Vagina (tissue), 2 donors: ENCODE measurements at places on chromosomes 12 and 14.

DNA sequence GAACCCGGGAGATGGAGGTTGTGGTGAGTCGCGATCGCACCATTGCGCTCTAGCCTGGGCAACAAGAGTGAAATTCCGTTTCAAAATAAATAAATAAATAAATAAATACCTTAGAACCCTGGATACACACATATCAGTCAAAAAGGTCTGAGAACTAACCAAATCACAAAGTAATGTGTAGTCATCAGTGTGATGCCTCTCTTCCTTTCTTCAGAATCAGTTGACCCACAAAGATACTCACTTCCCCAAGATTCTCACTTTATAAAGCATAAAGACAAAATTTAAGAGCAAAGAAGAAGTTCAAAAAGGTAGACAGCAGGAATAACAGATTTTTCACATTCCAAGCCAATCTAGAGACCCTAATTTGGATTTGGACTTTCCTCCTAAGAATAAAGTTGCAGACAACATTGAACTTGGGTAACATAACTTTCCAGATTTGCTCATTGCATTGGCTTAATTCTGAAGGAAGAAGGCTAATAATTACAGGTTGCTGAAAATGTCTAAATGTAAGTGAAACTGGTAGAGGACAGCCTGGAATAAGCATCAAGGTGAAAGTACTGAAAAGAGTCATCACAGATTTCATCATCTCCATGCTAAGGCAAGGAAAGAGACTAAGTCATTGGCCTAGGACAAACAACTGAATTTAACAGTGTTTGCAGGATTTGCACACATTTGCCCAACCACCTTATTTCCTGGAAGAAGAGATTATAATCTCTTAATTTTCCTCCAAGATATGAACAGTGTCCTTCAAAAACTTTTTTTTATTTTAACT lies 17.4 kb downstream of the TMED10 start:
- no peak for DNase-seq

DNA sequence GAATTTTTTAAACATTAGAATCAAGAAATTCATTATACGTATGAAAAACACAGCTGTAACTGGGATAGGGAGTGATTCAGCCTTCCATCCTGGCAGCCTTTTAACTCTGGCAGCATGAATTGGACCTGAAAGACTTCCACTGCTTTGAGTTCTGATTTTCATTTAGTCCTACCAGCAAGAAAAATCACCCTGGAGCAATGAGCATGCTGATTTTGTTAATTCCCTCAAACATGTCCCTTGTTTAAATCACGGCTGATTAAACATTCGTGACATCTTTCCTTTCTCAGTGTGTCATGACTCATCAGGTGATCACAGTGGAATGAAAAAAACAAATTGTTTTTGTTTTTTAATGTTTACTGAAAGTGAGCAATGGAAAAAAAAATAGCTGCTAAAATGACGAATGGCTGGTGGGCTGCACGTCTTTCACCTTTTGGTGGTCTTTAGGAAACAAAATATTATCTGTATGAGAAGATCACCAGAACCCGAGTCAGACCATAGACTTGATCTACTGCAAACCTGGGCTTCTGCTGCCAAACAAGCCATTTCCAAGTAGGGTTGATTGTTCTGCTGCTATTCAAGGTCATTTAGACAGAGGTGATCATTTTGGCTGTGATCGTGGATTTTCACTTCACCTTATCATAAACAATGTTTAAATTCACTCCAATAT lies 67.0 kb upstream of the CAND1 start:
- no peak for DNase-seq

GRCh38 chr14:24463884-24464785 lies 21.6 kb upstream of the SDR39U1 start:
- no peak for DNase-seq

DNA sequence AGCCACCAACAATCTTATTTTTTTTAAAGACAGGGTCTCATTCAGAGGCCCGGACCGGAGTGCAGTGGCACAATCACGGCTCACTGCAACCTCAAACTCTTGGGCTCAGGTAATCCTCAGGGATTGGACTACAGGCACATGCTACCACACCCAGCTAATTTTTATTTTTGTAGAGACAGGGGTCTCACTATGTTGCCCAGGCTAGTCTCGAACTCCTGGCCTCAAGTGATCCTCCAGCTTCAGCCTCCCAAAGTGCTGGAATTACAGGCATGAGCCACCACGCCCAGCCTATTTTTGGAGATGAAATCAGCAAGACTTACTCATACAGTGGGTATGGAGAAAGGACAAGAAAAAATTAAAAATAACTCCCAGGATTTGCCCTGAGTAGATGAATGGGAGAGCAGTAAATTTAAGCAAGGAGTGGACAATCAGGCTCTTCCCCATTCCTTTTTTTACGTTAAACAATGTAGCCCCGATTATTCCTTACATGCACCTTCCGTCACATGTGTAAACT lies 13.2 kb downstream of the FMNL3 start:
- no peak for DNase-seq

DNA sequence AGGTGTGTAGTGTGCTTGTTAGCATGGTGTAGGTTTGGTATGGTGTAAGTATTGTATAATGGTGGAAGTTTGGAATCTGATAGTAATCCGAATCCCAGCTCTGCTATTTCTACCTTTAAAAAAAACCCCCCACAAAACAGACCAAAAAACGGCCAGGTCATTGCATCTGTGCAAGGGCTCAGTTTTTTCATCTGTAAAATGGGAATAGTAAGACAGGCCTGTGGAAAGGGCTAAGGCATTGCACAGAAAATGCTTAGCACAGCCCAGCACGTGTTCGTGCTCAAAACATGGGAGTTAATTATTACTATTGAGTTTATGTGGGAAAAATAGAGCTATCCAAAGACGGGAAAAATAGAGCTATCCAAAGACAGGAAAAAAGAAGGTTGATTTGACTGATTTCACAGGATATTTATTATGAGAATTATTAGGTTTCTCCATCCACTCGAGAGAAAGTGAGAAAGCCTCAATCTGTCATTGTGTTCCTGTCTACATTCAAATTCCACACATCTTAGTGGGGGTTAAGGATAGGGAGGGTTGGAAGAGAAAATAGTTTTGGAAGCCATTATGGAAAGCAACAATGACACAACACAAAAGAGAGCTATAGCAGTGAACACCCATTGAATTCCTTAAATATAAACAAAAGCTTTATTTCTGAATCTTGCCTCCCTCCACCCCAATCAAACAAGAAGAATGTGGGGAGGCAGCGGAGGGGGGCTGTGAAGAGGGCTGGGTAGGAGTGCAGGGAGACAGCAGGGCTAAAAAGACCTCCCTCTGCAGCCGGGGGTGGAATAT lies 126.8 kb upstream of the MAX start:
- no peak for DNase-seq

- no peak for DNase-seq
Measured at GRCh38 chr12:68420225-68421010, 88.3 kb upstream of the MDM1 start.

GRCh38 chr12:4287325-4288211 lies 14.0 kb downstream of the CCND2 start:
- DNase-seq = no peak

DNA sequence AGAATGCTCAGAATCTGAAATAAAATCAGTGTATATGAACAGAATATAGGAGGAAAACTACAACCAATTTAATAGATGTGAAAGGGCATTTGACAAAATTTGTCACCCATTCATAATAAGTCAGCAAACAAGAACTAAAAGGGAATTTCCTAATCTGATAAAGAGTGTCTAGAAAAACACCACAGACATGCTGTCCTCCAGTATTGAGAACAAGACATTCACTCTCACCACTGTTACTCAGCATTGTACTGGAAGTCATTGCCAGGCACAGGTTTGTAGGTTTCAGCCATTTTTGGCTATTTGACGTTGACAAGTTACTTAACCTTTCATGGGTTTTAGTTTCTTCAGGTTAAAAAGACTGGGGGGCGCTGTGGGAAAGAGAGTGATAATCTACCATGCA lies 13.2 kb downstream of the EIF2S1 start:
- DNase-seq = no peak

DNA sequence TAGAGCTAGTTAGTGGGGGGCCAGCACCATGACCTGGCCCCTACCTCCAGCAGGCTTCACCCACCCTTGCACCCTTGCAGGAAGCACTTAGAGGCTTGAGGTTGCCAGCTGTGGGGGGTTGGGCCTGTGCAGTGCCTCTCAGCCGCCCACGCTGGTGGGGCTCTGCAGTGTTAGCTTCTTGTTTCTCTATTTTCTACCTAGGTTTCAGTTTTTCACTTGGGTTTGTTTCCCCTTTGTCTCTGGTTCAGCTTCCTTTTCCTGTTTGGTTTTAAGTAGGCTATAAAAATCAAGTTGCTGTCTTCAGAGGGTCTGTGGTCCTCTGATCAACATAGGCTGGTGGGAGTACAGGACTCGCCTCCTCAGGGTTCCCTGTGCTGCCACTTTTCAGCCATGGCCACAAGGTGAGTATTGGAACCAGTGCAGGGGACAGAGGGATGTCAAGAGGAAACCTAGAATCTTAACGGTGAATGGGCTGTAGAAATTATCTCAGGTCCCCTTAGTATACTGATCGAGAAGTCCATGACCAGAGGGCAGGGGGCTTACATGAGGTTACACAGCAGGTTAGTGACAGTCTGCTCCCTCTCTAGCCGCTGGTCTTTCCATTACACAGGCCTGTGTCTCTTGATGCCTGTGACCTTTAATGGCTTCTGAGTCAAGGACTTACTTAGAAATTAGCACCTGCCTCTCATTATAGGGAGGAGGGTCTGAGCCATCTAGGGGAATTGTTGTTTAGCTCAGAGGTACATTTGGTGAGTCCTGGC lies at the start of gene EVL:
EVL (plus strand) TSS at position 312 of the 761 bp plus-strand sequence; CDS start at position 391, 79 bp downstream.
- no peak for DNase-seq
